ENCODE measurements at places on chromosomes 6 and 20. TPM values are rescaled to one million over a fixed set of nuclear protein-coding genes. Genes with fewer than 3 reads are reported as not detected.

- peak; percentile 73 for DNase-seq
Observed at GRCh38 chr6:33276864-33277662, at the start of gene B3GALT4. Gene B3GALT4, plus strand, starts transcription at chr6:33277123. Its CDS starts 297 bp downstream, at chr6:33277420.

GRCh38 chr6:14430218-14430617, 312.6 kb downstream of the CD83 start:
- DNase-seq: no peak

- DNase-seq: no peak
Observed at GRCh38 chr20:18524646-18525045, 16.9 kb downstream of the SEC23B start.

DNA sequence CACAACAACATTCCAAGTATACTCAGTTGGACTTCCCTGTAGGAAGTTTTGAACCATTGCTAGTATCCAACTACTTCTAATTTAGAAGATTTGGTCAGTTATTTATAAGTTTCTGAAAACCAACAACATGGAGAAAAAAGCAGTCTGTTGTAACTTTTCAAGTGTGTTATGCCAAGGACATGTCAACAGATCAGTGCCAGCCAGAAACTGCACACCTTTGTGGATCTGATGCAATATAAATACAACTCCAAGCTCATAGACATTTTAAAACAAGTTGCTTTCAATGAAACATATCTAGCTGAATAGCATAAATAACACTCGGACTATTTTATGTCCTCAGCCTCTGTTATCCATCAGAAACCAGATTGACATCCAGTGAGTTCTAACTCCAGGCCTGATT, 58.3 kb upstream of the CARMIL1 start:
- DNase-seq: no peak

- DNase-seq: no peak
Observed at GRCh38 chr20:6744180-6744579, 23.3 kb upstream of the BMP2 start.

- no peak for DNase-seq
Observed at GRCh38 chr20:59673288-59673997, 69.1 kb downstream of the PHACTR3 start.

- DNase-seq: no peak
Observed at GRCh38 chr6:136421537-136422158, 128.6 kb downstream of the MAP7 start.

The SLC22A7 gene
- not detected for total RNA-seq

The PPIL1 gene
- total RNA-seq: 42.8 TPM

The ZNF292 gene
- total RNA-seq: 39.5 TPM

The GPR6 gene
- total RNA-seq: not detected
